ENCODE measurements at places on chromosomes 3 and 15. TPM values are rescaled to one million over a fixed set of nuclear protein-coding genes. Genes with fewer than 3 reads are reported as not detected.

DNA sequence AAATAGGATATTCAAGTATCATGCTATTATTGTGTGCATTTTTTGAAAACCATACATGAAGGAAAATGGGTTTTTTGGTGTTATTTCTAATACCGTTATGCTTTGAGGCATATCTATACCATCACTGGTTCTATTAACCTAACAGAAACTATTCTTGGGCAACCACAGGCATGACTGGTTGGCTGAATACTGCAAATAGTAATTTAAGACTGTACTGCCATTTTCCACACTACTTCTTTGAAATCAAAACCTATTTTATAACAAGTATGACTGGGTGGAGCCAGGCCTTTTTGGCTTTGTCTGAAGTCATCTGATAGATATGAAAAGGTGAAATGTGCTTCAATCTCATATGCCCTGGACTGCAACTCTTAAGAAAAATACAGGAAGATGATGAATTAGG, 115.1 kb downstream of the ULK4 start:
- H3K27me3 ChIP-seq = no peaks in the 10 kb centered on the region
- H3K4me1 ChIP-seq = peaks cover 18% of the 10 kb centered on the region
- peak; percentile 9 for DNase-seq

DNA sequence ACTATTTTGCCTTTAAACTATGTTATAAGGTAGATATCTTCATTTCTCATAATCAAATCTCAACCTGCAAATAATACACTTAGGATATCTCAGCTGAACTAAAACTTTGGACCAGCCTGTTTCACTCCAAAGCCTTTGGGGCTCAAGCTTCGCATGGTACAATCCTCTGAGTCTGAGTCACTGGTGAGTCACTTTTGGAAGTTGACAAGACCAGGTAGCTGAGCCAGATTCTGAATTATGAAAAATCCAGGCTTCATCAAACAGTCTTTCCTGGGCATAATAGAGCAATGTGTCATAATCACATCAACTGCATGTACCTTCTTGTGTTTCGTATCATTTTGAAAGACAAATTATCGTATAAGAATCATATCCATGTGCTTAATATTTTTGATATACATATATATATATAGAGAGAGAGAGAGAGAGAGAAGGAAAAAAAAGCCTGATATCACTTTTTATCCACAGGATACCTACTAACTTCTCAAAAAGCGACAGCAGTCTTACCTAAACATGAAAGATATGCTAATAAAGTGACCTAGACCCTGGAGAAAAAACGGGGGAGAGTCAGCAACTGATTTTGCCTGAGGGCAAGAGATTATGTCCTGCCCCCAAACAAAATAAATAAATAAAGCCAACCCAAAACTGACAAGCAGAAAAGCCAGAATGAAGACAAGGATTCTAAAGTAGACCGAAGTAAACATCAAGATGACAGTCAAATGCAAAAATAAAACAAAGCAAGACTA, 263.9 kb upstream of the TGFBR2 start:
- H3K4me3 ChIP-seq = no peak overlapping the region
- DNase-seq = peak; percentile 42
- H3K36me3 ChIP-seq = peaks cover 2% of the 10 kb centered on the region
- H3K27ac ChIP-seq = no peak overlapping the region

GRCh38 chr3:96430079-96430478, 384.3 kb upstream of the EPHA6 start:
- H3K36me3 ChIP-seq = no peaks in the 10 kb centered on the region
- H3K4me3 ChIP-seq = no peak overlapping the region
- H3K27ac ChIP-seq = no peak overlapping the region
- no peaks in the 10 kb centered on the region for H3K27me3 ChIP-seq

DNA sequence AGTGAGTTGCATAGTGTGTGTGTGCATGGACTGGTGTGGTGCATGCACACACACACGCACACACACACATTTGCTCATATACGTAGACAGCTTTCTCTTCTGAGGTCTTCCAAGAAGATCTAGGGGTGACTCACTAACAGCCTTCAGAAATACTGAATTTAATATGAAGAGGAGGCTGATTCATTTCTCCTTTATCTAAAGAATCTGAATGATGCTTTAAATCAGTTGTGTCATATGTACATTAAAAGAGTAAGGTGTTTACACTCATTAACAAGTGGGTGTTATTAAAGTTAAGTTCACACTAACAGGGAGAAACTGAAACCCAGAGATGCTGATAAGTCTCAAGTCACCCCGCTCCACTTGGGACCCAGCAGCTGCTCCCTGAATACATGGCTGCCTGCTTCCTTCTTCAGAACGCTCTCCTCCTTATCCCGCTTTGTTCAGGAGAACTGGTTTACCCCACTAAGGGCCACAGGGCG, 22.0 kb downstream of the TMPRSS7 start:
- H3K27me3 ChIP-seq = peaks cover 6% of the 10 kb centered on the region
- no peak overlapping the region for H3K4me3 ChIP-seq
- peak overlapping the region; percentile 73 for H3K27ac ChIP-seq
- peaks cover 12% of the 10 kb centered on the region for H3K4me1 ChIP-seq
- no peaks in the 10 kb centered on the region for H3K36me3 ChIP-seq
- peak; percentile 51 for DNase-seq

GRCh38 chr3:71956069-71956340, 171.1 kb upstream of the PROK2 start:
- H3K4me1 ChIP-seq = peaks cover 10% of the 10 kb centered on the region
- no peak overlapping the region for H3K4me3 ChIP-seq
- no peak overlapping the region for H3K27ac ChIP-seq

DNA sequence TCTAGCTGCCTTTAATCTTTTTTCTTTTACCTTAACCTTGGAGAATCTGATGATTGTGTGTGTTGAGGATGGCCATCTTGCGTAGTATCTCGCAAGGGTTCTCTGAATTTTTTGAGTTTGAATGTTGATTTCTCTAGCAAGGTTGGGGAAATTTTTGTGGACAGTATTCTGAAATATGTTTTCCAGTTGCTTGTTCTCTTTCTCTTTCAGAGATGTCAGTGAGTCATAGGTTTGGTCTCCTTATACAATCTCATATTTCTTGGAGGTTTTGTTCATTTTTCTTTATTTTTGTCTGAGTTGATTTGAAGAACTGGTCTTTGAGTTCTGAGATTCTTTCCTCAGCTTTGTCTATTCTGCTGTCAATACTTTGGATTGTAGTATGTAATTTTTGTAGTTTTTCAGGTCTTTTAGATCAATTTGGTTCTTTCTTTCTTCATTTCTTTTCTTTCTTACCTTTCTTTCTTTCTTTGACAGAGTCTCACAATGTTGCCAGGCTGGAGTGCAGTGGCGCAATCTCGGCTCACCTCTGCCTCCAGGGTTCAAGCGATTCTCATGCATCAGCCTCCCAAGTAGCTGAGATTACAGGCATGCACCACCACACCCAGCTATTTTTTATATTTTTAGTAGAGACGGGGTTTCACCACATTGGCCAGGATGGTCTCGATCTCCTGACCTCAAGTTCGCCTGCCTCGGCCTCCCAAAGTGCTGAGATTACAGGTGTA, 366.4 kb upstream of the RASGRP1 start:
- no peaks in the 10 kb centered on the region for H3K36me3 ChIP-seq
- no peak overlapping the region for H3K4me3 ChIP-seq
- no peak overlapping the region for H3K27ac ChIP-seq
- H3K27me3 ChIP-seq = peaks cover 4% of the 10 kb centered on the region
- no peaks in the 10 kb centered on the region for H3K4me1 ChIP-seq
- no peak for DNase-seq

- H3K27ac ChIP-seq = no peak overlapping the region
- no peaks in the 10 kb centered on the region for H3K4me1 ChIP-seq
- DNase-seq = no peak
- peaks cover 2% of the 10 kb centered on the region for H3K27me3 ChIP-seq
These were observed 93.1 kb downstream of the C3orf70 start for GRCh38 chr3:185059766-185060165.

DNA sequence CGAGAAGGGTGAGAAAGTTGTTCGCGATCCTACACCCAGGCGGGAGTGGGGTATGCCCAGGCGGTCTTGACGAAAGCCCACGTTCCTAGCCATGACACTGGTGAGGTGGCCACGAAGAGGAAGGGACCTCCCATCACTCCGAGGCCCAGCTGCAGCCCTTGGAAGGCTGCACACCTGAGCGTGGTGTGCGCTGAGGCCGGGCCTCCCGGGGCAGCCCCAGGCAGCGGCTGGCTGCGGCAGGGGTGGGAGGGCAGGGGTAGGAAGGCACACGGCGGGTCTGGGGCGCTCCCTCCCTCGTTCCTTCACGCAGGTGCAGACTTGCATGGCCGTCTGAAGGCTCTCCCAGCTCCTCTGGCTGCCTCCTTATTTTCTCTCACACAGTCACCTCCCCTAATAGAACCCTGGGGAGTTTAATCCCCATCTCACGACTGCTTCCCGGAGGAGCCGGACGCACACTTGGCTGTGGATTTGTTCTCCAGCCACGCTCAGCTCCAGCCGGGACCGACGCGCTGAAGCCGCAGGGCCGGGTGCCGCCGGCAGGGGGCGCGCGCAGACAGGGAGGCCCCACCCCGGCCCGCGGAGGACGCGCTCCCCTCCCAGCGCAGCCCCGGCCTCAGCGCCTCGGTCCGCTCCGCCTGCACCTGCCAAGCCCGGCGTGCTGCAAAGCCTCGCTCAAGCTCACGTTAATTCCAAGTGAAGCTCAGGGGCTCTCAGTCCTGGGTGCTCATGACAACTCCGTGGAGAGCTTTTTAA, 37.8 kb upstream of the MUC4 start:
- no peaks in the 10 kb centered on the region for H3K36me3 ChIP-seq
- peaks cover 9% of the 10 kb centered on the region for H3K27me3 ChIP-seq
- no peak for DNase-seq
- peaks cover 7% of the 10 kb centered on the region for H3K4me1 ChIP-seq
- H3K27ac ChIP-seq = no peak overlapping the region
- H3K4me3 ChIP-seq = no peak overlapping the region

DNA sequence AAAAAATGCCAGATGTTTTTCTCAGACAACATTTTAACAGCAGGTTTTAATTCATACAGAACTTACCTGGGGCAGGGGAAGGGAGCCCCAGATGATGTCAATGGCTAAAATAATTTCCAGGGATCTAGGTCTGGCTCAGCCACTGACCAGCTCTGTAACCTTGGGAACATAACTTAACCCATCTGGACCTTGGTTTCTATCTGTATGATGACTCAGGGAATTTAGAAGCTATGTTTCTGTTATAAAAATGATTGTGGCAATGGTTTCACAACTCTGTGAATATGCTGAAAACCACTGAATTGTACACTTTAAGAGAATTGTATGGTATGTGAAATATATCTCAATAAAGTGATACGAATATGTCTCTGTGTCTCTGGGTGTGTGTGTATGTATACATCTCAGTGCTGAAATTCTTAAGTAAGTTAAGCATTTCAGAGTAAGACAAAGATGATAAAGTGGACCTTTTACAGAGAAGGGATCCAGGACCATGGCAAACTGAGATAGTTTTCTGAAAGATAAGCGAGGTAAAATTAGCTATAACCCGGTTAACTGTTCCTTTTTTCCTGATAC, 2.9 kb downstream of the SH3GL3 start:
- H3K27me3 ChIP-seq = peaks cover 35% of the 10 kb centered on the region
- no peak for DNase-seq

DNA sequence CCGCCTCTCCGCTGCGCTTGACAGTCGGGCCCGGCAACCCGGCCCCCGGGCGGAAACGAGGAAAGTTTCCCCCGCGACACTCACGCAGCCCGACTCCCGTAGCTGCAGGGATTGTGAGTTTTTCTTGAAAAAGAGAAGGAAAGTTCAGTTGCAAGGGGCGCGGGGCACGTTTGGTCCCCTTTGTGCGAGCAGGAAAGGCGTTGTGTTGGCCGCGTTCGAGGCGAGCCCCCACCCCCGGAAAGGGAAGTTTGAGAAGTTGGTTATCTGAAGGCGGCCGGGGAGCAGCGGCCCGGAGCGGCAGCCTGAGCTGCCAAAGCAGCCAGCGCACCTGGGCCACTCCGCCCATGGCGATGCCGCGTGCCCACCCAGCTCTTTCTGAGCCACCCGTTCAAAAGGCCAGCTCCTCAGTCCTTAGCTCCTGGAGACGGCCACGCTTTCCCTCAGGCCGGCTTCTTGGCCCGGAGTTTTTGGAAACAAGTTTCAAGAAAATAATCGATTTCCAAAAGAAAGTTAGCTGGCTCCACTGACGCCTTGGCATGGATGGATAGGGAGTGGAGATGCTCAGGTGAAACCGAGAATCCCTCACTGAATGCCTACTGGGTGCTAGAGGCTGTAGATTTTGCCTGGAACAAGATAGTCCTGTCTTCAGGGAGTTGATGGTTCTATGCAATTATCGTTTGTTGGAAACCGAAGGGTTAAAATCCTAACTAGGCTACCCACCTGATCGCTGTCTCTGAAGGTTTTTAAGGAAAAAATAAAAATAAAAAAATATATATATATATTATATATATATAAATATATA, 832 bp downstream of the TGFBR2 start:
- H3K4me1 ChIP-seq = peaks cover 45% of the 10 kb centered on the region
- no peaks in the 10 kb centered on the region for H3K27me3 ChIP-seq
- H3K27ac ChIP-seq = peak overlapping the region; percentile 98
- H3K4me3 ChIP-seq = peak overlapping the region; percentile 88

The DHX30 gene
- 81.5 TPM for total RNA-seq

The RASGRP1 gene
- 105 TPM for total RNA-seq

The COPS2 gene
- total RNA-seq = 85.0 TPM

The CHCHD4 gene
- 30.2 TPM for total RNA-seq
